ENCODE measurements at places on chromosomes 7 and 10.

GRCh38 chr7:32648408-32649156 lies 153.3 kb downstream of the AVL9 start:
- no peak for DNase-seq

DNA sequence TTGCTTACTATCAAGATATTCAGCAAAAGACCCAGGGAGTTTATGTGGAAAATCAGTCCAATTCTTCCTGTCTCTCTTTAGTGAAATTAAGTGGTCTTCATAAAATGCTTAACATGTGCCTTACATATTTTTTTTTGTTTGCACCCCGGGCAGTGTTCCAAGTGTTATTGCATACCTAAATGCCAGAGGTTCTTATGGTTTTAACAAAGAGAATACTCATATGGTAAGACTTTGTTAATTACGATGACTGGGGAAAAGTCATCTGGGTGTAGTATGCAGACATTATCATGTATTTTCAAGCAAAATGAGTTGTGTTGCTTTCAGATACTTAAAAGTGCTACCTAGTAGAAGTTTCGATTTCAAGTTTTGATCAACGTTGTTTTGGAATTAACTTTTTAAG lies 82.6 kb downstream of the PRKG1 start:
- no peak for DNase-seq

DNA sequence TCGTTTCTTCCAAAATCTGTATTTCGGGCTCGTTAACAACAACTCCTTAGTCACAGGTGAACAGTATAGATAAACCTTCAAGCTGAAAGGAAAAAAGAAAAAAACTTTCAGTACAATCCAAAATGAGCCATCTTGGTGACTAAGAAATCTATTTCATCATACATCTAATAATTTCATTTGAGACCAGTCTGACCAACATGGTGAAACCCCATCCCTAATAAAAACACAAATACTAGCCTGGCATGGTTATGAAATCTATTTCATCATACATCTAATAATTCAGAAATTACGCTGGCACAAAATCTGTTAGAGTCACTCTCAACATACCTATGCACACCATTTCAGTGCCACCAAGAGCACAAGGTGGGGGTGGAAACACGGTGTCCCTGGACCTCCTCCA lies 8.8 kb downstream of the DCLRE1C start:
- DNase-seq, result no peak

- no peak for DNase-seq
Observed at GRCh38 chr7:114533131-114533530, 118.5 kb downstream of the FOXP2 start.

DNA sequence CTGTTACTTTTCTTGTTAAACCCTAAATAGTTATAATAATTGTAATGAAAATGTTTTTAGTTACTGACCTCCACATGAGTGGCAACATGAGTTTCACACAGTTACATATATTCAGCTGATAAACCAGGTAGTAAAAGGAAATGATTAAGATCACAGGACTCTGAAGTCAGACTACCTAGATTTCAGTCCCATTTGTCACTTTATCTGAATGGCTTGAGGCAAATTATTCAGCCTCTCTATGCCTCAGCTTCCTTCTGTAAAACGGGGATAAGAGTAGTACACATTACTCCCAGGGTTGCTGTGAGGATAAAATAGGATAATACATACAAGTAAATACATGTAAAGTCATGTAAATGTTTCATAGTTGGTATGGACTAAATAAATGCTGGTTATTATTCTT lies 254.3 kb upstream of the LRRTM3 start:
- DNase-seq, result no peak

DNA sequence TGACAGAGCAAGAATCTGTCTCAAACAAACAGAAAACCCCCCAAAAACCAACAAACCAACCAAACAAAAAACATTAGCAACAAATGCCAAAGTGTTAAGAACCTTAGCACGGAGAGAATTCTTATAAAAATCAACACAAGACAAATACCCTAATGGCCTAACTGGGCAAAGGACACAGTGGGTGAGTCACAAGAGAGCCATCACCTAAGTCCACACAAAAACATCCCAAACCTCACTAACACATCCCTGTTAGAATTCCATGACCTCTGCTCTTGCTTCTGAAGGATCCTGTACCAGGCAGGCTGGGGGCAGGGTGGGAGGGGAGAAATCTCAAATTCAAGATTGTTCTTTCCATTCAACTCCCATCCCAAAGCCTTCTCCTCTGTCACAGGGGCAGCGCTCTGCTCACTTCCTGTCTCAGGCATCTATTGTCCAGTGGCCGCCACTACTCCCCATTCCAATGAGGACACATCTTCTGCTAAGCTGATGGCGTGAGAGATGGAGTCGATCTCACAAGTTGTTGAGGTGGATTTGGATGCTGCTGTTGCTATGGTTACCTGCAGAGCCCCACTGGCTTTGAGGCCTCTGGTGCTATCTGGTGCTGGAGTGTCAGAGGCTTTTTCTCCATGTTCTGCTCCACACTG lies 9.2 kb downstream of the IL15RA start:
- no peak for DNase-seq

Measured in activated gamma-delta T cell treated with Interleukin-2 at 50 U/mL for 16 hours (primary cell).